Lower lobe of right lung (tissue), 2 donors: ENCODE measurements at places on chromosomes 6 and 20. TPM values are rescaled to one million over a fixed set of nuclear protein-coding genes. Genes with fewer than 3 reads are reported as not detected.

GRCh38 chr20:23920408-23921325, 41.1 kb upstream of the CST5 start:
- no peak for DNase-seq

GRCh38 chr6:142892254-142893021, 52.5 kb downstream of the HIVEP2 start:
- no peak for DNase-seq

DNA sequence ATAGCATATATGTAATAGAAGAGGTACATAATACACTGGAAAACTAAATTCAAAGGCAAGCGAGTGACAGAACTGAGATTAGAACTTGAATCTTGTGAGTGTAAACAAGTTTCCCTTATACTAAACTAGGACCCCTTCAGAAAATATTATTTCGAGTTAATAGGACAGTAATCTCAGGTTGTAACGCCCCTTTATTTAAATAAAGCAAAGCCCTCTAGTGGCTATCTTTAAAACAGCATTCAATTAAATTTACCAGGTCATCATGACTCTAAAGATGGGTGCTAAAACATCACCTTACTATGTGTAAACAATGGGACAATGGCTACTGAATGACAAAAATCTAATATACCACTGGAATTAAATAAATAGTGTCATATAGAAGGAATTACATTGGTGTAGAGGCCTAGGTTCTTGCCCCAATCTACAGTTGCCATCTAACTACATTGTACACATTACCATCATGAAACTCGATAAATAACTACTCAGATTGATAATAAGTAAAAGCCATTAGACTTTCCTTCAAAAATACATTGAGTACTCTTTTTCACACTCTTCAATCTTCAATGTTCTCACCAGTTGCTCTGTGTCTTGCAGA, 255.4 kb upstream of the IRAK1BP1 start:
- no peak for DNase-seq

DNA sequence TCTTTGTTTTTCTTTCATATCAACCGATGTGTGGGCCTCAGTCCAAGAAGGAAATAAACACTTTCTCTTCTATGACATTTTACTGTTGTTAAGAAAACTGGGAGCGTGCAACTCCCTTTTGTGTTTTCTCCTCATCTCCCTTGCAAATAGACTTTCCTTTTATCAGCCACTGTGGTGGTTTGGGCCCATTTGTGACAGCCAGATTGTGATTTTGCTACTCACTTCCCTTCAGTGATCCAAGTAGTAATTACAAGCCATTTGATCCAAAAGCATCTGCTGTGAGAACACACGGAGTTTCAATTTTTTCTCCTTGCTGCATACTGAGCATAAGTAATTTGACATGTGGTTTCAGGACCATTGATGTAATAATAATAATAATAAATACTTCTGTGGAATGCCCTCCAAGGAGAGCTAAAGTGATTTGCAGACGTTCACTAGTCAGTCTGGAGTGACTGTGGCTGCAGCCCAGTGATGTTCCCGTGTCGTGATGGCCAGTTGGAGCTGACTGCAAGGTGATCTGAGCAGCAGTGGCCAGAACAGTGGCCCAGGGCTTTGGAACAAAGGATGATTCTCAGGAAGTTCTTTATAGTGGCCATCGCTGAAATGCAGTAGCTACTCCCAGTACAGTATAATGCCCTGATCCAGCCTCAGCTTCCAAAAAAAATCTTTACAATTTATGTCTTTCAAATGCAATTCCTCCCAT, 91.9 kb upstream of the CLDN20 start:
- DNase-seq, result no peak

DNA sequence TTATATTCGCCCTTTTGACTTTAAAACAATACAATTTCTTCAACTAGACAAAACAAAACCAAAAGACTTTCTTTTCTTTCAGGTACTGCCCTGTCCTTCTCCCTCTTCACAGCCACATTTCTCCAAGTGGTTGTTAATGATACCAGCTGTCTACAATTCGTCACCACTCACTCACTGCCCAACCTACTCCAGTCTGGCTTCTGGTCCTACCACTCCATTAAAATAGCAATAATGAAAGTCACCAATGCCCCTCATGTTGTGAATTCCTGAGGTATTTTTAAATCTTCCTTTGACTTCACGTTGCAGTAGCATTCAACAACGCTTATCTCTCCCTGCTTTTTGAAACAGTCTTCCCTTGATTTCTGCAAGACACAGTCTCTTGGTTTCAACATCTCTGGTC, 11.6 kb upstream of the MAN1A1 start:
- no peak for DNase-seq

GJA10 gene
- not detected for total RNA-seq

GRCh38 chr20:20174089-20174835, 121.9 kb downstream of the CFAP61 start:
- DNase-seq, result no peak

DNA sequence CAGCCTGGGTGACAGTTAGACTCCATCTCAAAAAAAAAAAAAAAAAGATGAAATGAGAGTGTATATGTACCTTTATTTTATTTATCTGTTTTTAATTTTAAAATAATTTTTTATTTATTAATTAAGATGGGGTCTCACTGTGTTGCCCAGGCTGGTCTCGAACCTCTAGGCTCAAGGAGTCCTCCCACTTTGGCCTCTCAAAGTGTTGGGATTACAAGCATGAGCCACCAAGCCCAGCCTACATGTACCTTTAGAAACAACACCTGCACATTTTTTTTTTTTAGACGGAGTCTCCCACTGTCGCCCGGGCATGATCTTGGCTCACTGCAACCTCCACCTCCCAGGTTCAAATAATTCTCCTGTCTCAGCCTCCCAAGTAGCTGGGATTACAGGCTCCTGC, 12.1 kb upstream of the PARD6B start:
- DNase-seq, result no peak

DUSP15 gene
- 0.80 TPM for total RNA-seq

- DNase-seq, result no peak
Observed at GRCh38 chr6:57089265-57089664, 723 bp upstream of the ZNF451 start.

SRSF12 gene
- total RNA-seq, result not detected

- no peak for DNase-seq
Observed at GRCh38 chr6:159217595-159218275, 48.5 kb downstream of the FNDC1 start.

DNA sequence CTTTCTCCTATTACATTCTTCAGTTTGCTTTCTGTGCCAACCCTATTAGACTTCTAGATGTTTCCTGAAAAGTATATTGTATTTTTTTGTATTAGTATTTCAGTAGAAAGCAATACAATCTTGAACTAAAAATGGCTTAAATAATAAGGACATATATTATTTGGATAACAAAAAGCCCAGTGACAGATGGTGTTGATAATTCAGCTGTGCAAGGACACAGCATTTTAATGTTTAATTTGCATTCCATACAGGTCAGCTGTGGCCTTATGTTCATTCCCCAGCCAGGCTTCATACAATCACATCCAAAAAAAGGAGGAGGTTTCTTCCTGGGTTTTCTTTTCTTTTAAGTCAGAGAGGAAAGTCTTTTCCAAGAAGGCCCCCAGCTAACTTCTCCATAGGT, 236.9 kb downstream of the CD109 start:
- no peak for DNase-seq

- no peak for DNase-seq
Observed at GRCh38 chr6:54214286-54214685, 94.0 kb upstream of the TINAG start.

KATNA1 gene
- total RNA-seq, result 13.3 TPM

TFAP2B gene
- not detected for total RNA-seq

DNA sequence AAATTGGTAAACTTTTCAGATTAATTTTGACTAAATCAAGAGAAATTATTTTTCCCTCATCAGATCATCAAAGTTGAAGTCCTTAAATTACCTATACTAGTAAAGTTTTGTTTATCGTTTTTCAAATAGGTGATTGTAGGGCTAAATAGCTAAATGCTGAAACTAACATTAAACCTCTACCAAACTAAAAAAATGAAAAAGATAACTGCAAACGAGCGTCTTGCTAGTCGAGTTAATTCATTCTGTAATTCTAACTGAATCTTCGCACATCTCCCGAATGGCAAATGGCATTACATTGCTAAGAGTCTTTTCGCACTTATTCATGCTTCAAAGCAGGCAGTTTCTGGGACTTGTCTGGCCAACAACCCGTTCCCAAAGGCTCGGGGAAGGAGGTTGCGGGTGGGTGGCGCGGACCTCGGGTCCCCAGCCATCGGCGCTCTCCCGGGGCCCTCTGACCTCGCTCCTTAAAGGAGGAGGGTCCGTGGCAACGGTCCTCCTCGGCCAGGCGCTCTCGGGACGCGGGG, 43.8 kb downstream of the POPDC3 start:
- DNase-seq, result no peak

RBBP8NL gene
- total RNA-seq, result 2.0 TPM

DNA sequence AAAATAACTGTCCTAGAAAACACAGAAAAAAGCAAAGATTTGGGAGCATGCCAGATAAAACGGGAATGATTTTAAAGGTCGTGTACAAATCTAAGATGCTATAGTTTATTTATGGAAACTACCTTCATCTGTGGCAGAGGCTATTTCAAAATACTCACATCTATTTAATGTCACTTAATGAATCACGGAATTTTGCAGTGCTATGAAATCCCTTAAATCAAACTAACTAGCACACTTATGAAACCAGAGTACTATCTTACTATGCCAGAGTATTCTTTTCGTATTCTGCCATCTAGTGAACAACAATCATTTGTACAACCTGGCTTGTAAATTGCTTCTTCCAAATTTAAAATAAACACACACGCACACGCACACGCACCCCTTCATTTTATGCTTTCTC, 77.9 kb upstream of the BMP5 start:
- no peak for DNase-seq

ARMC12 gene
- total RNA-seq, result not detected

DNA sequence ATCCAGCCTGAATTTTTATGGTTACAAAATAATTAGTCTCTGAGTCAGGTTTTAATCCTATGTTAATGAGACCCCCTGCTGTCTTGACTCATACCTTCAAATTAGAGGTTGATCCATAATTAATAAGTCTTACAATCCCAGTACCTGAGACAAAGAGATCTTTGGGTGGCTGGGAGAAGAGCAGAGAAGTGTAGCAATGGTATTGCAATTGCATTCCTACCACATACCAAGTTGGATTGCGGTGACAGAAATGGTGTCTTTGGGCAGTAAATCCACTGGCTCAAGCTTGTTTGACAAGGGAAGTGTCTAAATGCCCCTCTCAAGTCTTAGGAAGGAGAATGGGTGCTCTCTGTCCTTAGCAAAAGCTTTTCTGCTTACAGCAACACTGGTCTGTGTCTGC, 150.4 kb downstream of the BTBD3 start:
- no peak for DNase-seq

- no peak for DNase-seq
Observed at GRCh38 chr6:6438286-6438685, 117.8 kb upstream of the F13A1 start.

SEL1L2 gene
- not detected for total RNA-seq

DNA sequence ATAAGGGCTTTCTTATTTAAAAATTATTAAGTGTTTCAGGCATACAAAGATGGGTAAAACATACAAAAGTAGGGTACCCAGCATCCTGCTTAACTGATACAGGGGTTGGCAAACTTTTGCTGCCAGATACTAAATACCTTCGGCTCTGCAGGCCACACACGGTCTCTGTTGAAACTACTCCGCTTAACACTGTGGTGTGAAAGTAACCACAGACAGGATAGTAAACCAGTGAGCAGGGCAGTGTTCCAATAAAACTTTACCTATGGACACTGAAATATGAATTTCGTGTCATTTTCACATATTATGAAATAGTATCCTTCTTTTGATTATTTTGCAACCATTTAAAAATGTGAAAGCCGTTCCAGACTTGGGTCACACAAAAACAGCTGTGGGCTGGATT, 92.4 kb downstream of the EYA2 start:
- DNase-seq, result no peak

KCNK16 gene
- total RNA-seq, result not detected

DNA sequence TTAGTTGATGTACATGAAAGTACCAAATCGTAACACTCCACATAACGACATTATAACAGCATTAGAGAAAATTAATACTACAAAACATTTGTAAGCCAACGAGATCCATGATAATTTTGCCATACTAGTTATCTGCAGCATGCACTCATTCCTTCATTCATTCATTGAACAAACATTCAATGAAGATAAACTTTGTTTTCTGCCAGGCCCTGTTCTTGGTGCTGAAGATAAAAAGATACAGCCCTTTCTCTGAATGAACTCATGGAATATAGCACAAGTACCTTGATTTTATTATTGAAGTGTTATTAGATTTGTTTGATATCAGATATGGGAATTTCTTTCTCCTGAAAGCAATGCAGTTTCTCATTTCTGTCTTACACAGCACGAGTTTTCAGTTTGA, 524.0 kb downstream of the TFAP2A start:
- DNase-seq, result no peak

DNA sequence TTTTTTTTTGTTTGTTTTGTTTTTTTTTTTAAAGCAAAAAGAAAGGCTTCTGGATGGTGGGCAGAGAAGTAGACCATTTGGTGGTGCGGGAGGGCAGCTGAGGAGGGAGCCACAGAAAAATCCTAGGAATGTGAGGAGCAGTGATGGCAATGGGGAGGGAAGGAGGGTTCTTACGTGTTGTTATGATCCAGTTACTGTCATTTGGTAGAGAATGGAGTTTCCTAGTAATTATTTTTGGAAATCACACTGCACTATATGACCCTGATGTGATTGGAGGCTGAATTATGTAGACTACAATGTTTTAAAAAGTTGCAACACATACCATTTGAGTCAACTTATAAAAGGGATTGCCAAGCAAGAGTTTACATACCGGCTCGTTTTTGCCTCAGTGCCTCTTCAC, 22.1 kb downstream of the ADGRF5 start:
- DNase-seq, result no peak

DNA sequence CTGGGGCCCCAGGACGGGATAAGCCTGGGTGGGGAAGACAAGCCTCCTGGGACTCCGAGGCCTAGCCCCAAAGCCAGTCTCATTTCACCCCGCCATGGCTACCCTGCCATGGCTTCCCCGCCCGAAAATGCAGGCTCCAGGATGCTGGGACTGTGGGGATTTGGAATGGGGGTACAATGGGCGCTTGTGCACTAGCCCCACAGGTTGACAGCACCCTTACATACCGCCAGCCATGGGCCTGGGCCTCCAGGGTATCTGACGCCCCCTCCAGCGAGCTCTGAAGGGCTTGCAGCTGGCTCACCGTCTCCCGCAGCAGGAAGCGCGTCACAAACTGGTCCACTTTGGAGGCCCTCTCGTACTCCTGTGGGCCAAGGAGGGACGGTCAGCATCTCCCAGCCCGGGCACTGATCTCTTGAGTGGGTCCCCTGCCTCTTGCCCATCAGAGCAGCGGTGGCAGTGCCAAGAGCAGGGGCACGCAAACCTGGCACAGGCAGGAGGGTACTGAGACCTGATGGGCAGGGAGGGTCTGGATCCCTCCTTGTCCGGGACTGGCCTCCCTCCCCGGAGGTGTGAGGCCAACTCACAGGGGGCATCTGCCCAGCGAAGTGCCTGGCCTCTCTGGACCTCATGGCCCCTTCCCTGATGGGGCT, 2.0 kb upstream of the C20orf144 start:
- peak; percentile 42 for DNase-seq

- DNase-seq, result no peak
Observed at GRCh38 chr6:32177183-32177787, 920 bp upstream of the RNF5 start.

SLC22A7 gene
- not detected for total RNA-seq

GRCh38 chr20:24777746-24778145, 171.3 kb upstream of the CST7 start:
- DNase-seq, result no peak

HLA-DOB gene
- 0.95 TPM for total RNA-seq

GRCh38 chr20:16539280-16540021, 33.8 kb downstream of the KIF16B start:
- DNase-seq, result no peak
